ENCODE measurements at places on chromosomes 11 and 22. TPM values are rescaled to one million over a fixed set of nuclear protein-coding genes. Genes with fewer than 3 reads are reported as not detected.
A peak's percentile ranks its signal among the peaks of the same experiment; 100 is the strongest.

Gene OSM
- total RNA-seq = not detected

Gene RASD2
- 16.1 TPM for total RNA-seq

Gene UVRAG
- total RNA-seq = 16.9 TPM

DNA sequence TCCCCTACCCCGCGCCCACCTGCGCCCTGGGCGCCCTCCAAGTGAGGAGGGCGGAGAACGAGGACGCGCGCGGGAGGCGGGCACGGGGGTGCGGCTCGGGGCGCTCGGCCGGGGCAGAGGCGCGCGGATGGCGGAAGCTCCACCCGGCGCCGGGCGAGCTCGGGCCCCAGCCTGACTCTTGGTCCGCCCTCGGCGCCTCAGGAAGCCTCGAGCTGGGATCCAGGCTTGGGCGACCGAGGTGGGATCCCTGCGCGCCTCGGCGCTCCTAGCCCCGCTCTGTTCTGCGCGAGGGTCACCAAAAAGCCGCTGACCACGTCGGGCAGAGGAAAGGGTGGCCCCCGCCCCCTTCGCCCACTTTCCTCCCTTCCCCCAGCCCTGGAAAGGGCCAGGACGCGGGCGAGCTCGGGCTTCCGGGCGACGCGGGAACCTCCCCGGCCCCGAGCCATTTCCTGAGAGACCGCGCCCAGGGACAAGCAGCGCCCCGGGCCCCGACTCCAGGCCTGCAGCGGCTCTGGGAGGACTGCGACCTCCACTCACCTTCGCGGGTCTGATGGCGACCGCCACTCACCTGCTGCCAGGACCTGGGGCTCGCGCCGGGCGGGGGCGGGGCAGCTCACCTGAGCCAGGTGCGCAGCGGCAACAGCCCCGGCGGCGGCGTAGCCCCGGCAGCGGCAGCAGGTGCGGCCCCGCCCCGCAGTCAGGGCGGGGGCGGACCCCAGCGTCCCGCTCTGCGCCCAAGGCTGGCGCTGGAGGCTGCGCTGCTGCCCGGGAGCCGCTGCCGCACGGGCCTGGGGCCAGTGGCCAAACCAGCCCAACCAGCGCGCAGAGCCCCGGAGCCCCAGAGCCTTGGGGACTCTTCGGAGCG, 2.2 kb upstream of the SIGIRR start:
- DNase-seq = peak; percentile 80

Measured in transverse colon (tissue), 4 donors.